Stimulated activated CD8-positive, alpha-beta memory T cell treated with anti-CD3 and anti-CD28 coated beads, Interleukin-4, amount 100 ng/mL, for 48 hours (primary cell): ENCODE measurements at places on chromosomes 11 and 22.

DNA sequence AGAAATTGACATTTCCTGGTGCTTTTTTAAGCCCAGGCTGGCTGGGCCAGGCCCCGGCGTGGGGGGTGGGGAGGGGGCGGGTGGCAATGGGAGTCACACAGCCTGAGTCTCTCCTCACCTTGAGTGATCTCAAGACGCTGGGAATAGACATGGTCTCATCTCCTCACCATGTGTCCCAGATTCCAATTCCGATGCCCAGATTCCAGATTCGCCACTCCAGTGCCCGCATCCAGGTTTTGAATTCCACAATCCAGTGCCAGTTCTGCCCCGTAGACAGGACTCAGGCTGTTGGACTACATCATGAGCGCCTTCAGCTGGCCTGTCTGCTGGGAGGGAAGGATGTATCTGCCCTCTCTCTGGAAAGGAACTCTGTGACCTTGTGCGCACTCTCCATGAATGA lies 19.1 kb downstream of the KCNC1 start:
- no peak for DNase-seq

DNA sequence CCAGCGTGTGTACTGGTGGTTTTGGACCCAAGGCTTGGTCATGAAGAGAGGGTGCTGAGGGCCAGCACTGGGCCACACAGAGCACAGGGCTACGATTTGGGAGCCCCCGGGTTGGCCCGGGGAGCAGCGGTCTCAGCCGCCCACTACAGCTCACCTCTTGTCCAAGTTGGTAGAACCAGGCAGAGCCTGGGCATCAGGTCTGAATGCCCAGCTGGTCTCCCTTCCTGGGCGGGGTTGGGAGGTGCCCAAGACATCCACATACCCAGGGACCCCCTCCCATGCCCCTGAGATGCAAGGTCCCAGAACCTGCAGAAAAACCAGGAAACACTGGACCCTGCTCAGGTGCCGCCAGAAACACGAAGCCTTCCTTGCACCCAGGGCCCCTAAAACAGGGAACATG lies 18.0 kb downstream of the CELSR1 start:
- no peak for DNase-seq

DNA sequence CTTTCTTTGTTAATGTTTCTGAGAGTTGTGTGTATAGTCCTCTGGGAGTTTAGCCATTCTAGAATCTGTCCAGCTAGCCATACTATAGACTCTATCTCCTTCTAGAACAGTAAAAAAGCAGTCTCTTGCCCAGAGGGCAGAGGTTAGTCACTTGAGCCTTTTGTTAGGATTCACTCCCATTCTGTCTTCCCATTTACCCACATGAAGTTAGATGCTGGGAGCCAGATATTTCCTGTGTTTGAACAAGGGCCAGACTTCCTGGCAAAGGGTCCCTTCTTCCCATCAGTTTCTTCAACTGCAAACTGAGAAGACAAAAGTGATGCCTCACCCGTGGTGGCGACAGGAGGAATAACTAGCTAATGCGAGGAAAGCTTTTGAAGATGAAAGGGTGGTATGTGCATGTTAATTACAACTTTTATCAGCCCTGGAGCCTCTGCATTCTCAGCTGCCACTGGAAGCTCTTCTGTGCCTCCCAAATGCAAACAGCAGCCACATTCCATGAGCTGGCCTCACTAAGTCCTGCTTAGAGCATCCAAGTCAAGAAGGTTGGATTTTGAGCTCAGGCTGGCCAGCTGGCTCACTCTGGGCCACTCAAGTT lies 12.8 kb downstream of the CD44 start:
- no peak for DNase-seq

- no peak for DNase-seq
Measured at GRCh38 chr11:58919980-58920379, 19.3 kb upstream of the GLYATL1 start.

GRCh38 chr11:18394928-18395734 lies 768 bp downstream of the LDHA start:
- DNase-seq = peak; percentile 47

DNA sequence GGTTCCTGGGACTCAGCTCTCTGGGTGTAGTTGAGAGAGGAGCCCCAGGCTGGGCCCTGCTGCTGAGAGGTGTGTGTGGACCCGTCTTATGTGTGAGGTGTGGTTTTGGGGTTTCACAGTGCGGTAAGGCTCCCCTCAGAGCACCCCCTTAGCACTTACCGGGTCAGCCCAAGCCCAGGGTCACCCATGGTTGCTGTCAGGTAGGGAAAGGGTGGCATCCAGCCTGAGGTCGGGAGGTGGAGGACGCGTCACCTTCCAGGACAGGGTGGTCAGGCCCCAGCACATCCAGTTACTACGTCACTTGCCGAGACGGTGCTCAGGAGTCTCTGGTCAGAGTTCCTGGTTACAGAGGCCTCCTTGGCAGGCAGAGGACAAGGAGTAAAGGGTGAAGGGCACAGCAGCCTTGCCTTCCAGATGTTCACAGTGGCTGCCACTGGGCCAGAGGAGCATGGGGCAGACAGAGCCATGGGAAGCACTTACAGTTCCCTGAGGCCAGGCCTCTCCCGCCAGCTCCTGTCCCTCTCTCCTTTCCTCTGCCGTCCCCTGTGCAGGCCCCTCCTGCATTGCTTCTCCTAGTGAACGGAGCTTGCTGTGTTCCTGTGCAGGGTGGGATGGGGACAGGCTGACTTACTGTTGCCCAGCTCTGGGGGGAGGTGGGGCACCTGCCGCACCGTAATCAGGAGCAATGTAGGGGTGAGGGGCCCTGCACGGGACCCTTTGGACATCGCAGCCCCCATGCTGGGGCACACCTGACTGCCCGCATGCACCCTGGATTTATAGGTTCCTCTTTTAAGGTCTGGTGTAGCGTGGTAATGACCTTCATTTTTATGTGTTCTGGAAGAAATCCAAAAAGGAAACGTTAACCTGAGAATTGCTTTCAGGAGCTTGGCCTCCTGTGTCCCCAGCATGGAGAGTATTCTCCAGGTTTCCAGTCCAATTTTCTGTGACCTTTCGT lies 285.9 kb downstream of the TBC1D22A start:
- no peak for DNase-seq

- DNase-seq = no peak
Measured at GRCh38 chr11:131759140-131759539, 388.7 kb downstream of the NTM start.

- no peak for DNase-seq
Measured at GRCh38 chr11:128061281-128061871, 526.0 kb downstream of the ETS1 start.

DNA sequence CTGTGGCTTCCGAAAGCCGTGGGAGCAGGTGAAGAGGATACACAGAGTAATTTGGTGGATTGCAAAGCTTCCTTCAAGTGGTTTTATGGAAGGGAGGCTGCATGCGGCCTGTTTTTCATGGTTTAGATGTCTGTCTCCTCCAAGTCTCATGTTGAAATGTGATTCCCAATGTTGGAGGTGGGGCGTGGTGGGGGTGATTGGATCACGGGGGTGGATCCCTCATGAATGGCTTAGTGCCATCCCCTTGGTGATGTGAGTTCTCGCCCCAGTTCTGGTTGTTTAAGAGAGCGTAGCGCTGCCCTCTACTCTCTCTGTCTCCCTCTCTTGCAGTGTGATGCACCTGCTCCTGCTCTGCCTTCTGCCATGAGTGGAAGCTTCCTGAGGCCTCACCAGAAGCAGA lies 247.8 kb upstream of the B3GAT1 start:
- DNase-seq = peak; percentile 7

DNA sequence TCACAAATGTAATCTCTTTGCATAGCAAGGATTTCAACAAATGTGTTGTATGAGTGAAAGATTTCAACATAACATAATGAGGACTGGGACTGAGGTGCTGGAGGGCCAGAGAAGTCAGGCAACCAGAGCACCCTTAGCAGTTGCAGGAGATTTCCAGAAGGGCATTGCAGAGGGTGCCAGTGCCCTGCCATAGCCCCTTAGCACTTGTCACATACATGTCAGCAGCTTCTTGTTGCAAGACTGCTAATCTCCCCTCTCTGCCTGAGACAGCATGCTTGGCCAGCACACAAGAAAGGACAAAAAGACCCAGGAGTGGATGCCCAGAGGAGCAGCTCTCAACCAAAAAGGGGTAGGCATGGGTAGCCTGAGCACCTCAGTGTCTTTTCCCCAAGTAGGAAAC lies 43.2 kb downstream of the BBOX1 start:
- DNase-seq = no peak

- DNase-seq = no peak
Measured at GRCh38 chr11:122513997-122514396, 141.5 kb upstream of the UBASH3B start.

- DNase-seq = no peak
Measured at GRCh38 chr11:113351068-113351450, 36.5 kb upstream of the ANKK1 start.

- DNase-seq = no peak
Measured at GRCh38 chr11:95318498-95318897, 87.5 kb upstream of the SESN3 start.

GRCh38 chr22:48244388-48245195 lies 1482.1 kb downstream of the TBC1D22A start:
- peak; percentile 15 for DNase-seq

DNA sequence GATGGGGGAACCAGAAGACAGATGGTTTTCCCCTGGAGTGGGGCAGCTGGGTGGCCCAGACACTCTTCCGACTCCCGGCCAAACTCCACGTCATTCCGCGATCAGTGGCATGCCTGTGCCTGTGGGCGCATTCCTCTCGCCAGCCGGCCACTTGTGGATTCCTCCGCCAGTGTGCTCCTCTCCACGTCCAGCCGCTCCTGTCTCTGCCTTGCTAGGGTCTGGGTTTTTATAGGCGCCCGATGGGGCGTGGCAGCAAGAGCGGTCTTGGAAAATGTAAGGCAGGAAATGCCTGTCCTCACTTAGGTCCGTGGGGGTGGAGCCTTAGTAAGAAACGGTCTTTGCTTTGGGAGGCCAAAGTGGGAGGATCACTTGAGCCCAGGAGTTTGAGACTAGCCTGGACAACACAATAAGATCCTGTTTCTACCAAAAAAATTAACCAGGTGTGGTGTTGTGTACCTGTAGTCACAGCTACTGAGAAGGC lies 81.6 kb upstream of the SEPTIN5 start:
- DNase-seq = peak; percentile 2

DNA sequence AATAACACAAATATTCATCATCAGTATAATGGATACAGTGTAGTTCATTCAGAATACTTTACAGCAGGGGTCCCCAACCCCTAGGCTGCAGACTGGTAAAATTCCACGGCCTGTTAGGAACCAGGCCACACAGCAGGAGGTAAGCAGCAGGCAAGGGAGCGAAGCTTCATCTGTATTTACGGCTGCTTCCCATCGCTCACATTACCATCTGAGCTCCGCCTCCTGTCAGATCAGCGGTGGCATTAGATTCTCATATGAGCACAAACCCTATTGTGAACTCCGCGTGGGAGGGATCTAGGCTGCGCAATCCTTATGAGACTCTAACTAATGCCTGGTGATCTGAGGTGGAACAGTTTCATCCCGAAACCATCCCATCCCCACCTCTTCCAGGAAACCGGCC lies 125.1 kb downstream of the SERGEF start:
- no peak for DNase-seq

DNA sequence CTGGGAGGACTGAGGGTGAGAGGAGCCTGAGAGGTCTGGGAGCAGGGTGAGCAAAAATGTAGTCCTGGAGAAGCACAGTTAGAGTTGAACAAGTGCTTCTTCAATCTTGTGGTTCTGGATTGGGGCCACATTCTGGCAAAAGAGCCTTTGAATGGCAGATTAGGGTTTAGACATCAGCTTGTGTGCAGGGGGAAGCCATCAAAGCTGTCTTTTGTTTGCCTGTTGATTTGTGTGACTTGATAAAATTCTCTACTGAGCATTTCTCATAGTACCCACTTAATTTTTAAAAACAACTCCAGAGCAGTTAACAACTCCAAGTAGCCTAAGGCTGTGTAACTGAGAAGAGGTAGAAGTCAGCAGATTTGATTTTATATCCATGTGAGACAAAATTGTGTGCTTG lies 166.2 kb downstream of the FAT3 start:
- no peak for DNase-seq

DNA sequence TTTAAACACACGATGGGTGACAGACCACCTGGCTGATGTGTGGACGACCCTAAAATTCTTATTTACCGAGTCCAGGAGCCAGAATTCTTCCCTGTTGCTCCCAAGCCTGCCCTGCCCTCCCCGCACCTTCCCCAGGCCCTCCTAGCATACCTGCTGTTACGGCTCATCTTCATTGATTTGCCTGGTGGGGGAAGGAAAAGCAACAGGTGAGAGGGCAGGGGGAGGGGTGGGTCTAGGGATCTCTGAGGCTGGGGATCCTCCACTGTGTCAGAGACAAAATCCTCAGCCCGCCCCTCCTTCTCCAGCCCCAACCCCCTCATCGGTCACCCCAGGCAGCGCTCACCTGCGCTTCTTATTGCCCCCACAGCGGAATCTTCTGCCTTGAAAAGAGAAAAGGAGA lies 4.0 kb downstream of the FXYD2 start:
- no peak for DNase-seq

DNA sequence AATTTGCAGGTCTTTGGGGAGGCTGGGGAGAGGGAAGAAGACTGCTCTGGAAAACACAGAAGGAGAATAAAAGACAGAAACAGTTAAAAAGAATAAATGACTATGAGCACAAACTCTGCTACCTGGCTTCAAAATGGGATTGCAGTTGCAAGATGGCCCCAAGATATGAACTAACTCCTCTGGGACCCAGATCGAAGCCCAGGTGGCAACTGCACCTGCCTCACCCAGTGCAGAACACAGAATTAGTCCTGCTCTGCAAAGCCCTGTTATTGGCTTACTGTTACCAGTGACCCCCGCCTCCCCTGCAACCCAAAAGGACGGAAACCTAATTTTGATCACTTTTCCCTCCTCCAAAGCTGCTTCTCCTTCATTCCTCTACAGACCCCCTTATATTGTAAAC lies 35.9 kb upstream of the POU2AF1 start:
- DNase-seq = no peak

DNA sequence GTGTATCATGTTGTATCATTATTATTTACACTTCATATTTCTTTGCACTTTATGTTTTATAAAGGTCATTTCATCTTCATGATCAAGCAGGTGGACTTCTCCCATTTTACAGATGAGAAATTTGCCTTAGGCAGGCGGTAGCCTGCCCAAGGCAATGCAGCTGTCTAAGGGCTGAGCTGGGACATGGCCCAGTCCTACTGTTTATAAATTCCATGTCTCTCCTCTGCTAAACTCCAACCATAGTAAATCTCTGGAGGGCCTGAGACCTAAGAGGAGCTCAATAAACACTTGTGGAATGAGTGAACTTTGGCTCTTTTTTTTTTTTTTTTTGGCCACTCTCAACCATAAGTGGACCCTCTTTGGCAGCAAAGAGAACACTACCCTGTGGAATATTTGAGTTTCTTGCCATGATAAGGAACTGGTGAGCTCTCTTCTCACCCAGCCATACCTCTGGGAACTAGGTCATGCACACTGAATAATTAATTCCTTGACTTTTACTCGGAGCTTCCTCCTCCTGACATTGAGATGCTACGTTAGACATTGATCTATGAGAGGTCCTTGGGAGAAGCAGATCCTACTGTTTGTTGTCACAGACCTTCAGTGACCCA lies 29.9 kb downstream of the MICAL2 start:
- no peak for DNase-seq
